Activated T-cell treated with anti-CD3 and anti-CD28 coated beads for 1 hour (primary cell): ENCODE measurements at places on chromosomes 5 and 9.

DNA sequence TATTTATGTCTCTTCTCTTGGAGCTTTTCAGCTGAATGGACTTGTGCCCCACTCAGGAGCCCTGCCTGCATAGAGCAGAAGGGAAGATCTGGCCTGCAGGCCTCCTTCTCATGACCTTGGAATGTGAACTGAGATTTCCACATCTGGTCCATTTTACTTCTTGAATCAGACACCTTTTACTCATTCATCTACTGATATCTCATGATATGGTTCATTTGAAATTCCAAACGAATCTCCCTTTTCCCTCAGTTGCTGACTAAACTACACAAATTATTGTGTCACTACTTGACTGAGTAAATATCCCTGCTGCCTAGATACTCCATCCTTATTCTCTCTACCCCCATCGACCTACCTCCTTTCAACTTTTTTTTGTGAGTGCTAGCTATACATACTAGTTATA, 138.7 kb downstream of the PLCXD3 start:
- no peak for DNase-seq

- DNase-seq = no peak
These were observed 340 bp downstream of the ELAVL2 start for GRCh38 chr9:23825700-23826099.

DNA sequence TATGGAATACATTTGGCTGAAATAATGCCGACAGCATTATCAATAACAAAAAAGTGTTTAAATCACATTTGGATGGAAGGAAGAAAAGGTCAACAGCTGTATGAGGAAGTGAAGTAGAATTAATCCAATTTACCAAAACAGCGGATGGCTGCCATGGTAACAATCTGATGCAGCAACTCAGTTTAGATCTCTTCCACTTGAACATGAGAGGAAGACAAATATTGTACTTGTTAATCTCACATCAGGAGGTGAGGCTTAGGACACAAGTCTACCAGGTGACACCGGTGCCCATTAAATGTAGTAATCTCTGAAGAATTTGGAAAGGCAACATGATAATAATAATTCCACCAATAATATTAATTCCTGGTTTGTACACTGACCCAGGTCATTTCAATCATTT, 2.4 kb downstream of the RASEF start:
- no peak for DNase-seq

DNA sequence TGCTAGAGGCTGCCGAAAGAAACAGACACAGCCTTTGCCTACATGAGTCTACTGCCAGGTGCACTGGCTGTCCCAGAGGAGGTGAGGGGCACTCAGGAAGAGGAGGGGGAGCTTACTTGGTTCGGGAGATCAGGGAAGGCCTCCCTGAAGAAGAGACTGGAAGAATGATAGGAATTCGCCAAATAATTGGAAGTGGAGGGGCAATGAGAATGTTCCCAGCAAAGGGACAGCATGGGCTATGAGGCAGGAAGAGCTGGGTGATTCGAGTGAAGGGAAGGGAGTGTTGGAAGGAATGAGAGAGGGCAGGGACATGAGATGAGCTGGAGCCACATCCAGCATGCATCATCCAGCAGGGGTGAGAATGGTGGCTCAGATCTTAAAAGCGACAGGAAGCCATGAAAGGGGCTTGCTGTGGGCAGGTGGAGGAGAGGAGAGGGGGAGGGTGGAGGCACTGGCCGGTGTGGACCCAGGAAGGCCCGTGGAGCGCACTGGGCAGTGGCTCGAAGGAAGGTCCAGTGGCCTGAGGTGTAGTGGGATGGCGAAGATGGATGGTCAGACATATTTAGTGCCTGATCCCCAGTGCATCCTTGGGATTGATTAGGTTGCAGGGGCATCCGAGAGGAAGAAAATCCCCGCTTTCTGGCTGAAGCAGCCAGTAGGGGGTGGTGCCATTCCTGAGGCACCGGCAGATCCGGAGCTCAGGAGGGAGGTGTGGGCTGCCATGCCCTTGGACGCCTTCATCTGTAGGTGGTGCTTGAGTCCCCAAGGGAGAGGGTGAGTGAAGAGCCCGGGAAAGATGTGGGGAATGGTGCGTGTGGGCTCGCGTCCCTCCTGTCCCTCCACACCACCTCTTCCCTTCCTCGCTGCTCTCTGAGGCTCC, 53.5 kb upstream of the GARNL3 start:
- no peak for DNase-seq

- no peak for DNase-seq
These were observed 15.9 kb downstream of the PCDHAC2 start for GRCh38 chr5:140982083-140982716.

DNA sequence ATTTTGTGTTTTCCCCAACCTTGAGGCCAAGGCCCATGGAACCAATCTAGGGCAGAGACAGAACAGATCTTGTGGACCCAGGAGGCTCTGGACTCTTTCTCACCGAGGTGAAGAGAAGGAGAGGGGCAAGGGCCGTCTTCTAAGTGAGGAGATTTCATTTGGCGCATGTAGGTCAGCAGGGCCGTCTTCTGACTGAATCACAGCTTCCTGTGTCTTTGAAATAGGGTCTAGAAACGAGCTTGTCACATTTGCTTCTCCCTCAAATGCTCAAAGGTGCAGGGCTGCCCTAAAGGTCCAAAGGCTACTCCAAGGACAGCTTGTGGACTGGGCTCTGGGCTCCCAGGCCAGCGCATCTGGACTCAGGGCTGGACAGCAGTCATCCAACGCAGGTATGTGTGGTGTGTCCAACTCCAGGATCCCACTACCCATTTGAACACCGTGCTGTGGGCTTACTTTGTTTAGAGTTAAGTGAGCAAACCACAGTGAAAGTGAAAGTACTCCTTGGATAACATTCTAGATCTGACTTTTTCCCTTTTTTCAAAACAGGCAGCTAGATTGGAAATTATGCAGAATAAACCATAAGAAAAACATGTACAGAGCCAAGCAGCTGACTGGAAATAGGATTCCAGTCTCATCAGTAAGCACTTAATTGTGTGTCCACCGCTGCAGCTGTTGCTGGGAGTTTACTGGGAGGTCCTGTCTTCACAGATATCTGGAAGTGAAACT, 357.0 kb downstream of the GADD45G start:
- DNase-seq = no peak

GRCh38 chr9:96523374-96523773, 73.4 kb downstream of the HABP4 start:
- no peak for DNase-seq
